ENCODE measurements at places on chromosomes 1 and 21.

GRCh38 chr1:100982793-100983192 lies 42.8 kb downstream of the DPH5 start:
- H3K4me3 ChIP-seq = no peak overlapping the region
- H3K36me3 ChIP-seq = peaks cover 70% of the 10 kb centered on the region
- H3K4me1 ChIP-seq = peaks cover 7% of the 10 kb centered on the region
- no peak for DNase-seq

GRCh38 chr21:46122758-46123683 lies 25.1 kb downstream of the COL6A2 start:
- H3K36me3 ChIP-seq = no peaks in the 10 kb centered on the region
- DNase-seq = peak; percentile 2
- H3K4me1 ChIP-seq = no peaks in the 10 kb centered on the region
- H3K27ac ChIP-seq = no peak overlapping the region

DNA sequence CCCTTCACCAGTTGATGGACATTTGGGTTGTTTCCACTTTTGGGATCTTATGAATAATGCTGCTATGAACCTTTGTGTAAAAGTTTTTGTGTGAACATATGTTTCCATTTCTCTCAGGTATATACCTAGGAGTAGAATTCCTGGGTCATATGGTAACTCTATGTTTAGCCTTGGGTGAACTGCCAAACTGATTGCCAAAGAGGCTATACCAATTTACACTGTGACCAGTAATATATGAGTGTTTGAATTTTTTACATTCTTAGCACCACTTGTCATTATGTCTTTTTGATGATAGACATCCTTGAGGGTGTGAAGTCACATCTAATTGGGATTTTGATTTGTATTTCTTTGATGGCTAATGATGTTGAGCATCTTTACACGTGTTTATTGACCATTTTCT lies 290.1 kb downstream of the DUSP10 start:
- DNase-seq = no peak
- H3K27ac ChIP-seq = no peak overlapping the region
- peaks cover 14% of the 10 kb centered on the region for H3K4me1 ChIP-seq

DNA sequence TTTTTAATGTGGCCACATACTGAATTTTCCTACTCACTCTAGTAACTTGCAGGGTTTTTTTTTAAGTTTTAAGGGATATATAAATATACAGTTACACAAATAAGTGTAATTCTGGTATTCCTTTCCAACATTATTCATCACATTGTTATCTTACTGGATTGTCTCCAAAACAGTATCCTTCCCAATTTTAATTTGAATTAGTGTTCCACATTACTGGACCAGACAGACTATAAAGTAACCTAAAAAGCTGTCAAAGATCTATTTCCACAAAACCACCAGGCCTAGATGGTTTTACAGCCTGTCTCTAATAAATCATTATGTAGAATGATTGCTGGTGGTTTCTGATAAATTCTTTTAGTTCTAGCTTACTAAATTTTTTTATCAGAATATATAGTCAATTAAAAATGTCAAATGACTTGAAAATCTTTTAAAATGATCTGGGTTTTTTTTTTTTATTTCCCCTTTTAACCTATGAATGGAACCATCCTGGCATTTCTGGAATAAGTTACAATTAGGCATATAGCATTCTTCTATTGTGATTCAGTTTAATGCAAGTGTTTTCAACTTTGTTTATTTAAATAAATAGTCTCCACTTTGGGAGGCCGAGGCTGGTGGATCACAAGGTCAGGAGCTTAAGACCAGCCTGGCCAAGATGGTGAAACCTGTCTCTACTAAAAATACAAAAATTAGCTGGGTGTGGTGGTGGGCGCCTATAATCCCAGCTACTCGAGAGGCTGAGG lies 59.3 kb downstream of the PACC1 start:
- no peak overlapping the region for H3K27ac ChIP-seq
- H3K4me1 ChIP-seq = peaks cover 9% of the 10 kb centered on the region
- H3K36me3 ChIP-seq = peaks cover 31% of the 10 kb centered on the region
- no peak for DNase-seq

DNA sequence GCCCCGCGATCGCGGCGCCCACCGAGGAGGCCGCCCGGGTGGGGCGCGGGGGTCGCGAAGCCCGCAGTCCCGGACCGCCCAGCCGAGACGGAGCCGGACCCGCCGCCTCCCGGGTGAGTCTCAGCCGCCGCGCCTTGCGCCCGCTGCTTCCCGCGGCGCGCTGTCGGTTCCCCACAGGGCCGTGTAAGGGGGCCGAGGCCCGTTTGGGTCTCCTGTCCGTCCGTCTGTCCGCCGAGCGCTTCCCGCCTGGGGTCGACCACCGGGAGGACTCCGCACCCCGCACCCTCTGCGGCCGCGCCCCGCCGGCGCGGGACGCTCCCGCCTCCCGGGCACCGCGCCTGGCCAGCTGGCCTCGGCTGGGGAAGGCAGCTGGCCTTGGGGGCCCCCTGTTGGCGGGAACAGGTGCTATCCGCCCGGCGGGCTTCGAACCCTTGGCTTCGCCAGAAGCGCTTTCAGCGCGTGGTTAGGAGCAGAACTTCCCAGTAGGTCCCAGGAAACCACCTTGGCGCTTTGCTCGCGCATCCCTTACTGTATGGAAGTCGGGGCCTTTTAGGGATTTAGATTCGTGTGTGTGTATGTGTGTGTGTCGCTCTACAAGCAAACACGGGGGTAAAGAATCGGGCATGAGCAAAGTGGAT lies 414 bp downstream of the TMEM51 start:
- no peaks in the 10 kb centered on the region for H3K36me3 ChIP-seq
- peak overlapping the region; percentile 11 for H3K4me3 ChIP-seq
- no peak overlapping the region for H3K27ac ChIP-seq
- H3K4me1 ChIP-seq = peaks cover 19% of the 10 kb centered on the region

- H3K4me3 ChIP-seq = no peak overlapping the region
- no peaks in the 10 kb centered on the region for H3K36me3 ChIP-seq
- peaks cover 23% of the 10 kb centered on the region for H3K4me1 ChIP-seq
- H3K27me3 ChIP-seq = peaks cover 18% of the 10 kb centered on the region
- no peak overlapping the region for H3K27ac ChIP-seq
Observed at GRCh38 chr1:212669102-212669501, 30.5 kb downstream of the BATF3 start.

- no peak overlapping the region for H3K4me3 ChIP-seq
- no peaks in the 10 kb centered on the region for H3K4me1 ChIP-seq
- no peaks in the 10 kb centered on the region for H3K36me3 ChIP-seq
- no peaks in the 10 kb centered on the region for H3K27me3 ChIP-seq
- H3K27ac ChIP-seq = no peak overlapping the region
Observed at GRCh38 chr1:203149188-203149840, 21.8 kb downstream of the ADORA1 start.

DNA sequence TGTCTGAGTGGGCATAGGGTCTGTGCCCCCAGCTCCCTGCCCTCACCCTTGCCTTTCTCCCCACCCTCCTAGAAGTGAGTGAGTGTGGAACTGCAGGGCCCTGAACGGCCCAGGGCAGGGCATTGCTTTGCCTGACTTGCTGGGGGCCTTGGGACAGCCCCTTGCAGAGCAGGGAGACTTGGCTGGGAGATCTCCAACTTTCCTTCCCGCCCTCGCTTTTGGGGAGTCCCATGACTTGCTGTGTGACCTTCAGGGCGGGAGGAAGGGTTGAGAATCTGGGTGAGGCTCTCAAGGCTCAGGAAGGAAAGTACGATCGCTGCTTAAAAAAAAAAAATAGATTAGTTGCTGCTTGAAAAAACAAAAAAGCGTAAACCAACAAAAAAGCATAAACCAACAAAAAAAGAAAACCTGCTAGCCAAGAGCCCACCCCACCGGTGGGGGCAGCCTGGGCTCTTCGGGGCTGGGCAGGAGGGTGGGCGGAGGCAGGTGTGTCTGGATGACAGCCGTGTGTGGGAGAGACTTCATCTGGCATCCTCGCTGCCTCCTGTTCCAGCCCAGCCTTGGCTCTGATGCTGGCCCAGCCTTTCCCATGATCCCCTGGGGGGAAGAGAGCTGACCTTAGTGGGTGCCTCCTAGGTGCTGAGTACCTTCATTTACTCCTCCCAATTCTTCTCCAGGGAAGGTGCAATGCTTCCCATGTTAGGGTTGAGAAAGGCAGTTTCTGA lies 6.5 kb downstream of the NBL1 start:
- no peaks in the 10 kb centered on the region for H3K36me3 ChIP-seq
- H3K4me3 ChIP-seq = no peak overlapping the region
- no peak for DNase-seq
- H3K27ac ChIP-seq = no peak overlapping the region
- no peaks in the 10 kb centered on the region for H3K27me3 ChIP-seq

- H3K36me3 ChIP-seq = peaks cover 8% of the 10 kb centered on the region
- H3K27ac ChIP-seq = no peak overlapping the region
- H3K4me3 ChIP-seq = no peak overlapping the region
- H3K27me3 ChIP-seq = no peaks in the 10 kb centered on the region
- DNase-seq = no peak
Observed at GRCh38 chr1:243440406-243440805, 184.6 kb downstream of the SDCCAG8 start.

DNA sequence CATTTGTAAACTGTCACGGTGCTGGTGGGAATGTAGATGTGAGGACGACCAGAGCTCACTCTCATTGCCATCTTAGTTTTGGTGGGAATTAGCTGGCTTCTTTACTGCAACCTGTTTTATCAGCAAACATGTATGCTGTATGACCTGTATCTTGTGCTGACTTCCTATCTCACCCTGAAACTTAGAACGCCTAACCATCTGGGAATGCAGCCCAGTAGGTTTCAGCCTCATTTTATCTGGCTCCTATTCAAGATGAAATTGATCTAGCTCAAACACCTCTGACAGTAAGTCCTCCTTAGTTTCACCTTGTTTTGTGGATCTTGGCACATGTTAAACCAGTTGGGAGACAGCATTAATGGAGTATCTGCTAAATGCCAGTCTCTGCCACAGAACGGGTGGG lies 174.6 kb downstream of the HLX start:
- H3K27me3 ChIP-seq = peaks cover 9% of the 10 kb centered on the region
- no peaks in the 10 kb centered on the region for H3K36me3 ChIP-seq
- H3K27ac ChIP-seq = no peak overlapping the region
- no peaks in the 10 kb centered on the region for H3K4me1 ChIP-seq

- H3K4me1 ChIP-seq = no peaks in the 10 kb centered on the region
- H3K27ac ChIP-seq = no peak overlapping the region
- no peaks in the 10 kb centered on the region for H3K36me3 ChIP-seq
- peaks cover 3% of the 10 kb centered on the region for H3K27me3 ChIP-seq
- DNase-seq = no peak
Observed at GRCh38 chr1:215669806-215670491, 102.8 kb downstream of the KCTD3 start.

GRCh38 chr1:53568540-53568939 lies 109.3 kb downstream of the DMRTB1 start:
- no peak overlapping the region for H3K4me3 ChIP-seq
- no peak for DNase-seq
- H3K36me3 ChIP-seq = no peaks in the 10 kb centered on the region
- no peak overlapping the region for H3K27ac ChIP-seq
- H3K27me3 ChIP-seq = peaks cover 7% of the 10 kb centered on the region
- peaks cover 1% of the 10 kb centered on the region for H3K4me1 ChIP-seq

DNA sequence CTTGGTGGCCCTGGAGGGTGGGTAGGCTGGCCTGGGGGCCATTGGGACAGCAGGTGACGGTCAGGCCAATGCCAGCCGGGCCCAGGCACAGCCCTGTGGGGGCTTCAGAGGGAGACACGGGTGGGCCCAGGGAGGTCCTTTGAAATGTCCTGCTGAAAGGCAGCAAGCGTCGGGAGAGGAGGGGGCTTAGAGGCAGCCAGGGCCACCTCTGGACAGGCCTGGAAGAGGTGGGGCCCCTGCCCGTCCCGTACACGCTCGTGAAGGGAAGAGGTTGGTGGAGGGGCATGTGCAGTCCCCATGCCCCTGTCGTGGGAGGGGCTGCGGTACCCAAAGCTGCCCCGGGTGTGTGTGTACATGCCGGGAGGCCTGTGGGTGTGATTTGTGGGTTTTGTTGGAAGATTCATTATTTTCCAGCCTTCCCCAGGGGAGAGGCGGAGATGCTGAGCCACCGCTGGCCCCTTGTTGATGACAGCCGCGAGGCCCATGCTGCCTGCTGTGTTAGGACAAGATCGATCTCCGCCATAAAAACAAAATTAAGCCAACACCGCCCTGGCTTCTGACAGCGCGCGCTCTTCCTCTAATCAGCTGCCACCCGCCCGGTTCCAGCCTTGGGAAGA lies 3.4 kb upstream of the PLCH2 start:
- H3K4me1 ChIP-seq = no peaks in the 10 kb centered on the region
- H3K27ac ChIP-seq = no peak overlapping the region
- no peaks in the 10 kb centered on the region for H3K27me3 ChIP-seq
- H3K36me3 ChIP-seq = no peaks in the 10 kb centered on the region
- no peak for DNase-seq
- no peak overlapping the region for H3K4me3 ChIP-seq

- H3K36me3 ChIP-seq = peaks cover 63% of the 10 kb centered on the region
- no peaks in the 10 kb centered on the region for H3K27me3 ChIP-seq
- H3K4me1 ChIP-seq = peaks cover 55% of the 10 kb centered on the region
- DNase-seq = no peak
- no peak overlapping the region for H3K4me3 ChIP-seq
Observed at GRCh38 chr1:160607672-160608032, 28.4 kb upstream of the CD84 start.

DNA sequence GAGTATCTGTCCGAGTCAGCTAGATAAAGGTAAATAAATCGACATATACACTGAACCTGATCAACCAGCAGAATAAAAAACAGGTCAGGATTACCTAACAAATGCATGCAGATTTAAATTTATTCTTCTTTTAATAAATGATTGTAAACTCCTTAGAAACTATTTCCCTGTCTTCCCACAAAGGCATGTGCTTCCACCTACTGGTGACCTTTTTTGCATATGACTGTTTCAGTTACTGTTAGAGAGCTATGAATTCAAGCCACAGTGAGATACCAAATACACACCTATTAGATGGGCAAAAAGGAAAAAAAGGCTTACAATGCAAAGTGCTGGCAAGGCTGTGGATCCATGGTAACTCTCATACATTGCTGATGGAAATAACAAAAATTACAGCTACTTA lies 957.4 kb upstream of the NCAM2 start:
- no peaks in the 10 kb centered on the region for H3K27me3 ChIP-seq
- H3K4me1 ChIP-seq = no peaks in the 10 kb centered on the region
- H3K27ac ChIP-seq = no peak overlapping the region
- DNase-seq = no peak
